ENCODE measurements at places on chromosomes 3 and 15.

DNA sequence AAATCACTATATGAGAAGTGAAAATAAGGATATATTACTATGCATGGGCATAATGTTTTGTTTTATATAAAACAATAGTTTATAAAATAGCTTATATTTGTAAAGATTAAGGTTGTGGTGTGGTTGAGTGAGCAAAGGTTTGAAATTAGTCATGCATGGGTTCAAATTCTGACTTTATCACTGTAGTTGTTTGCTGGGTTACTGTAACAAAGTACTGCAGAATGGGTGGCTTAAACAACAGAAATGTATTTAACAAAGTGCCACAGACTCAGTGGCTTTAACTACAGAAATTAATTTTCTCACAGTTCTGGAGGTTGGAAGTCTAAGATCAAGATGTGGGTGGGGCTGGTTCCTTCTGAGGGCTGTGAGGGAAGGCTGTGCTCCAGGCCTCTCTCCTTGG is 184.8 kb upstream of the THRB start:
- no peak for DNase-seq

- DNase-seq = no peak
These were observed 214.9 kb downstream of the TCF12 start for GRCh38 chr15:57133127-57133968.

- peak; percentile 45 for DNase-seq
These were observed 139.3 kb downstream of the FOXP1 start for GRCh38 chr3:71444028-71444860.

DNA sequence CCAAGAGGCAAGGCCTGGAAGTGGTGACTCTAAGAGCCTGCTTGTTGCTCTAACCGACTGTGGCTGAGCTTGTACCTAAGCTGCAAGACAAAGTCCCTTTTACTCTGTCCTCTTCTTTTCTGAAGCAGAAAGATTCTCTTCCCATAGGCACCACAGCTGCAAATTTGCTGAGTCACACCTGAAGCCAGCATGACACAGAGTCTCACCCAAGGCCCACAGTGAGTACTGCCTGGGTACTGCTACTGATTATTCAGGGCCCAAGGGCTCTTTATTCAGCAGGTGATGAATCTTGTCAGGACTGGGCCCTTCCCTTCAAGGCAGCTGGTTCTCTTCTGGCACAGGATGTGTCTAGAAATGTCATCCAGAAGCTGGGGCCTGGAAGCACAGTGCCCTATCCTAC is 18.9 kb upstream of the TIGIT start:
- no peak for DNase-seq

GRCh38 chr3:69204315-69204957 is 82.0 kb upstream of the LMOD3 start:
- no peak for DNase-seq

DNA sequence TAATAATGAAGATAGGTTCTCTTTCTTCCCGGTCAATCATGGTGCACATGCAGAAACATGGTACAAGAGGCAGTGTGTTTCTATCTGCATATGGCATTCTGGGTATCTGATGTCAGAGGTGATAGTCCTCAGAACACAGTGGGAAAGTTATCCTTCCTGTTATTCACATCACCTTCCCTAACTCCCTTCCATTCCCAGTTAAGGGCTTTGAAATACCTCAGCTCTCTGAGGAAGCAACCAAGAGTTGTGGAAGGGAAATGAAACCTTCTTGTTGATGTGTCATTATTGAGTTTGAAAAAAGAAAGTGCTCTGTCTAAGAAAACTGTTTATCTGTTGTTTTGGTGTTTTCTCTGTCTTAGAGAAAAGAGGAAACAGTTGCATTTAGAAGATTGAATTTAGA is 21.9 kb upstream of the P2RY13 start:
- DNase-seq = no peak

- DNase-seq = no peak
These were observed 84.7 kb upstream of the ALCAM start for GRCh38 chr3:105281989-105282388.

- DNase-seq = no peak
These were observed 74.3 kb upstream of the EOMES start for GRCh38 chr3:27796365-27796875.

DNA sequence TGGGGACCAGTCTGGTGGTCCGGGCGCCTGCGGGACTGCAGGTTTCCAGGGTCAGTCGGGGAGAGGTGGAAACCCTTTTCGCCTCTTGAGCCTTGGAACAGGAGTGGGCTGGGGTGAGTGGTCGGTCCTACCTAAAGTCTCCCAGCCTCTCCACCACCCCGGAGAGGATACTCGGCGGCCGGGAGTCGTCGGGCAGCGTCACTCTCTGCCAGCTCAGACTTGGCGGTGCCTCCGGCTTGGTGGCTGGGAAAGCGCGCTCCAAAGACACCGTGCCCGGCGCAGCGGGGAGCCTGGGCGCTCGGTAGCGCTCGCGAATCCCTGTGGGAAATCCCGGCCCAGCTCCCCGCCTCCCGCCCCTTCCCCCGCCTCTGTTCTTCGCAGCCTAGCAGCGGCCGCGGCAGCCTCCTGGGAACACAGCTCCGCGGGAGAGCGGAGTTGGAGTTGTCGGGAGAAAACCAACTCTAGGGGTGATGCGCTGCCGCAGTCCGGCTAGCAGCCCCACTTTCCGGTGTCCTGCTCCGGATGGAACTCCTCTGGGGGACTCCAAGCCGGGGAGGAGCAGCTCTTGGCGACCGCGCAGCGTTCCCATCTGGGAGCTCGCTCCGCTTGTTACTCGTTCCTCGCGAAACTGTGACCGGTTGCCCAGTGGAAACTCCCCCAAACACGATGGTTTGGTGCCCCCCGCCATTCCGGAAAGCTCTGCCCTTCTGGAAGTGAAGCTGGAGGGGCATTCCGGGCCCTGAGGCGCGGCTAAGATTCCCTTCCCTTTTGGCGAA is 1.4 kb downstream of the EPHB1 start:
- no peak for DNase-seq

DNA sequence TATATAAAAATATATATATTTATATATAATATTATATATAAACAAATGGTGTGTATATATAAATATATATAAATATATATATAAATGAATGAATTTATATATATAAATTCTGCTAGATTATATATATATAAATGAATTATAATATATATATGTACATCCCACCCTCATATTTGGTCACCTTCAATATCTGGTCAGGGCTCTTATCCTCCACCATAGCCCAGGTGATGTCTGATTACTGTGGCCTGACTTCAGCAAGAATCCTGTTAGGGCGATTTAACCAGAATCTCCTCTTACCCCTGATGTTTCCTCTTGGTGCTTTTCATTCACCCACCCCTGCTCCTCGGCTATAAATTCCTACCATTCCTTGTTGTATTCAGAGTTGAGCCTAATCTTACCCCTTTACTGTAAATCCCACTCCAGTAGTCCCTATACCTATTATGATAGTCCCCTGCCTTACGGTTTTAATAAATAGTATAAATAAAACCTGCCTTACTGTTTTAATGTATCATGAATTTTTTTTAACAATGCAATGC is 439.6 kb downstream of the PLOD2 start:
- DNase-seq = no peak

GRCh38 chr3:116342499-116342898 is 102.8 kb downstream of the LSAMP start:
- DNase-seq = no peak

DNA sequence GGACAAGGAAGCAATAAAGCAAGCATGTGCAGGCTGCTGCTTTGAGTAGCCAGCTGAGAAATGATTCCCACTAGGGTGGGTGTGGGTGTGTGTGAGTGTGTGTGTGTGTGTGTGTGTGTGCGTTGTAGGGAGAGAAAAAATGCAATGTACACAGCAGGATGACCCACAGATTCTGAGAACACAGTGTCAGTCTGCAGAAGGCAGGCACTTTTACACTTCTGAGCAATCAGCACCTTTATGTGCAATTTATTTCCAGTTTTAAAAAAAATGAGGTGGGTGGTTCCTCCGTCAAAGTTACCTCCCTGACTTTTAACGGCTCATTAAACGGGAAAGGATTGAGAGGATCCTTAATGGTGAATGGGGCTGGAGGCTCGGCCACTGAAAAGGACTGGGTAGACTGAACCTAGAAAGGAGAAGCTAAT is 38.5 kb upstream of the LIPC start:
- no peak for DNase-seq

DNA sequence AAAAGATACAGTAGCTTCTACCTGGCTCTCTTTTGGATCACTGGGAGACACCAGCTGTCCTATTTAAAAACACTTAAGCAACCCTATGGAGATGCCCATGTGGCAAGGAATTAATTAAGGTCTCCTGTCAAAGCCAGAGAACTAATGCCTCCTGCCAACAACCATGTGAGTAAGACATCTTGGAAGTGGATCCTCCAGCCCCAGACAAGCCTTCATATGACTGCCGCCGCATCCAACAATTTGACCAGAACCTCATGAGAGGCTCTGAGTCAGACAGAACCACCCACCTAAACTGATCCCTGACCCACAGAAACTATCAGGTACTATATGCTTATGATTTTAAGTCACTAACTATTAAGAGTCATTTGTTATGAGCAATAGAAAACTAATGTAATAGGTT is 22.3 kb downstream of the IFT80 start:
- DNase-seq = no peak

DNA sequence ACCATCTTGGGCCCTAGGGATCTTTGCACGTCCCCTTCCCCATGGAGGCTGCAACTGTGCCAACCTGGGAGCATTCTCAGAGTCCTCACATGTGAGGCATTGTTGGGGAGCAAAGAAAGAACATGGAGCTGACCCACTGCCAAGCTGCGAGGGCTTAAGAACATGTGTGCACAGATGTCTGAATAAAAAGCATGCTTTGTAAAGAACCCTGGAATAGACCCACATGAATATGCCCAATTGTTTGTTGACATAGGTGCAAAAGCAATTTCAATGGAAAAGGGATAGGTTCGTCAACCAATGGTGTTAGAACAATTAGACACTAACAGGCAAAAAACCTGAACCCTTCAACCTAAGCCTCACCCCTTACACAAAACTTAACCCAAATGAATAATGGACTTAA is 9.3 kb downstream of the PGPEP1L start:
- DNase-seq = no peak

DNA sequence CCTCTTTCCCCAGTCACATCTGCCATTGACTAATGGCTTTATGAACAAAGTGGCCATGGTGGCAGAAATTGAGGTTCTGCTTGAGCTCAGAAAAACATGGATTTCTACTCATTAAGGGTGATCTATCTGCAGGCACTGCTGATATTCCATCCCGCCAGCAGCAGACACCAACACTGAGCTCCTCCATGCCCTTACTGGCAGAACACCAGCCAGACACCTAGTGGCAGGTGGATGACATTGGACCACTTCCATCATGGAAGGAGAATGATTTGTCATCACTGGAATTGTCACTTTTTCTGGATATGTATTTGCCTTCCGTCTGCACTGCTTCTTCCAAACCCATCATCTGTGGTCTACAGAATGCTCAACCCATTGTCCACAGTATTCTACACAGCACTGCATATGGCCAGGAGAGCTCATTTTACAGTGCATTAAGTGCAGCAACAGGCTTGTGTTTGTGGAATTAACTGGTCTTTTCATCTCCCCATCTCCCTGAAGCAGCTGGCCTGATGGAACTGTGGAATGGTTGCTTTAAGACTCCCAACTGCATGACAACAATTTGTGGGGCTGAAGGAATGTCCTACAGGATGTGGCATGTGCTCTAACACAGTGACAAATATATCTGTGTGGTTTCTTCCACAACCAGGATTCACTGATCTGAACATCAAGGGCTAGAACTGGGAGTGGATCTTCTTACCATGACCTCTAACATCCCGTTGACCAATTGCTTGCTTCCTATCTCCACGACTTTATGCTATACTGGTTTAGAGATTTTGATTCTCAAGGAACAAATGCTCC is 103.4 kb downstream of the WNT7A start:
- no peak for DNase-seq

DNA sequence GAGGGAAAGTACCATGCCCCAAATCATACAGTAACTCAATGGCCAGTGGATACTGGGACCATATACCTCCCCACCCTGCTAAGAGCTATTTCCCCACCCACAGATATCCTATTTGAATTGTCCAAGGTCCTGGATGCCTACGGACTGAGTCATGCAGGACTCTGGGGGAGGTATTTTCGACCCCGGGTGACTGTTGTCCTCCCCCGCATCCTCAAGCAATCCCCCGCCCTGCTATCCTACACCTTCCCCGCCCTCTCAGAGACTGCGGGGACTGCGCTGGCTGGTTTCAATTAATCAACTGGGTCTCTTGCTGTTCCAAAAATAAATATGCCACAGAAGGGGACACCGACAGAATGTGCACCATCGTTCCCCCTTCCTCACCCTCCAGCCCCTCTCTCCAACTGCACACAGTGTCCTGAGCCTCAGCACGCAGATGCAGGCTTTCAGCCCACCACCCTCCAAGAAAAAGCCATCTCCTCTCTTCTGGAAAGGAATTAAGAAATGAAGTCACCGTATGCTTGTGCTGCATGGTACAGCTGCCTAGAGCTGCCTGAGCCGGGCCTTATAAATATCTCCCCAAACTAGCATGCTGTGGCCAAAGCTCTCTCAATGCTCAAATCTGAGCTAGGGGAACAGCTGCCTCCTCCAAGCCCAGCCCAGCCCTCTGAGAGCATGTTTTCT is 8.1 kb downstream of the CAV3 start:
- no peak for DNase-seq

Measured in stimulated activated CD4-positive, alpha-beta T cell treated with anti-CD3 and anti-CD28 coated beads, Interleukin-1b, Interleukin-23, amount 100 ng/mL, for 4 hours (primary cell).